ENCODE measurements at places on chromosomes 5 and 9.

DNA sequence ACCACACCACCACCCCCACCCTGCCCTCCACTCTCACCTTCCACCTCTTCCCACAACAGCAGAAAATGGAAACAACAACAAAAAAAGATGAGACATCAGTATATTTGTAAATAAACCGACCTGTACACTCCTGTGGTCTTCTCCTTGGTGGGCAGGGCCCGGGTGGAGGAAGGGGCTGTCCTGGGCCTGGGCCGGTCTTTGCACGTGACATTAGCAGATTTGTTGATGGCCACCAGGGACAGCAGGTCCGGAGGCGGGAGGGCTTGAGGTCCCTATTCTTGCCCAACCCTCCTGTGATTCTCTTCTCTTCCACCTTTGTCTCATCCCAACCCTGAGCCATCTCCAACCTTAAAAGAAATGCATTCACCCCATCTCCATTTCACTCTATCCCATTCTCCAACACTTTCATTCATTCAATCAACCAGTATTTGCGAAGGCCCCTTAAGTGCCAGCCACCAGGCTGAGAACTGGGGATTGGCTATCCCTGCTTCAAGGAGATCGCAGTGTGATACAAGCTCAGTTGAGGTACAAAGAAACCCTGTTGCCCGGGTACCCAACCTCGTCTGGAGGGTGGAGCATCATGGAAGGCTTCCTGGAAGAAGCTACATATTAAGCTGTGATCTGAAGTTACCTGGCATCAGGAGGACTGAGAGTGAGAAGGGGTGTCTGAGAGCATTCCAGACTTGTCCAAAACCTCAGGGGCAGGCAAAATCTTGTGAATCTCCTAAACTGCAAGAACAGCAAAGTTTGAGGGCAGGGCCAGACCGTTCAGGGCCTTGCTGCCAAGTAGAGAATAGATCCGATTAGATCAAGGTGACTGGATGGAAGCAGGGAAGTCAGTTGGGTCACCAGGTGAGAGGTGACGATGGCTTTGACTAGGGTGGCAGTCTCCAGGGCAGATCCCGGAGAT lies 87.4 kb downstream of the LMX1B start:
- no peak for DNase-seq

GRCh38 chr5:102529031-102529430 lies 30.2 kb upstream of the SLCO6A1 start:
- no peak for DNase-seq

DNA sequence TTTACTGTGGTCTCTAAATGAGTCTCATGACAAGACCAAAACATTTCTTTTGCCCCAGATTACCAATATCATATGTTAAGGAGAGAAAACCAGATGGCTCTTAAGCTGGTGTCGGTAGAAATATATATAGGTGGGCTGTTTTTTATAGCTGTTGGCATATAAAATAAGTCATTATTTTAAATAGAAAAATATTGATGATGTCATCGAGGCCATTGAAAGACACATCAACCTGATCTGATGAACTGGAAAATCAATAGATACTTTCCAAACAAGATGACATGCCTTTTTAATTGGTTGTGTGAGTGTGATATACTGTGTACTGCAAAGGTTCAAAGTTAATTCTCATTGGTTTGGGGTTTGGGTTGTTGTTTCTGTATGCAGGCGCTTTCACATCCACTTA lies 617.3 kb downstream of the CCDC171 start:
- no peak for DNase-seq

GRCh38 chr5:2181149-2181548 lies 298.4 kb upstream of the IRX4 start:
- no peak for DNase-seq

GRCh38 chr5:134435560-134435959 lies 23.9 kb upstream of the CDKN2AIPNL start:
- no peak for DNase-seq

DNA sequence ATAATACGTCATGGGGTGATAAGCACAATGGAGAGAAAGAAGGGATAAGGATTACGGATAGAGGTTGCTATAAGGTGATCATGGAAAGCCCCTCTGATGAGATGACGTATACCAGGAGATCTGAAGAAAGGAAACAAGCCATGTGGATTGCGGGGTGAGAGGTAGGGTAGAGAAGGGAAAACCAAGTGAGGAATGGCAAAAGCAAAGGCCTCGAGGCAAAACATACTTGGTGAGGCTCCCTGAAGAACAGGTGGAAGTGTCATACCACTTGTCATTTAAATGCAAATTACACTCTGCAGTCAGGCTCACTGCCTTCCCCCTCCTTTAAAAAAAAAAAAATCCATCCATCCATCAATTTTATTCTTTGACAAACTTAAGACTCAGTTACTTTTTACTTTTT lies 420.8 kb downstream of the RAB3C start:
- DNase-seq = no peak

DNA sequence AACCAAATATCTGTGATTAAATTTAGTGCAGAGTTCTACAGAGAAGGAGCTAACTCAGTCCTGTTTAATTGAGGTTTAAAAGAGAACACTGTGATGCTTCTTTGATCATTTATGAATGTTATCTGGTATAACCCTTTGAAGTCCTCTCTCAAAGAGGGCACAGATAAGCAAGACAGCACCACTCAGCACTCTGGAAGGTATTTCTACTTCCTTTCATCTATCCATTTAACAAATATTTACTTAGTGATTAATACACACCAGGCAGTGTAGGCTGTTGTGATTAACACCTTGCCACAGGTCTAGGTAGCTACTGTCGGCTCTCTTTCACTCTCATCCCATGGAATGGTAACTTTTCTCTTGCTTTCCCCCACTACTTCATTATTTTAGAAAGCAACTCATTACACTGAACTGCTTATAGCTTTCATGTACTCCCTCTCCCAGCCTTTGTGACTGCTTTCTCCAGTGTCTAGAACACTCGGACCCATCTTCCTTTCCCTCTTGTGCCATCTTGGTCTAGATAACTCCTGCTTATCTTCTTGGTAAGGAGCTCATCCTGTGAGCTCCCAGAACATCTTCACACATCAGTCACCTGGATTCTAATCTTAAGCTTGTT lies 54.7 kb downstream of the GLDC start:
- no peak for DNase-seq

GRCh38 chr9:12771891-12772290 lies 2.9 kb upstream of the LURAP1L start:
- DNase-seq = no peak

DNA sequence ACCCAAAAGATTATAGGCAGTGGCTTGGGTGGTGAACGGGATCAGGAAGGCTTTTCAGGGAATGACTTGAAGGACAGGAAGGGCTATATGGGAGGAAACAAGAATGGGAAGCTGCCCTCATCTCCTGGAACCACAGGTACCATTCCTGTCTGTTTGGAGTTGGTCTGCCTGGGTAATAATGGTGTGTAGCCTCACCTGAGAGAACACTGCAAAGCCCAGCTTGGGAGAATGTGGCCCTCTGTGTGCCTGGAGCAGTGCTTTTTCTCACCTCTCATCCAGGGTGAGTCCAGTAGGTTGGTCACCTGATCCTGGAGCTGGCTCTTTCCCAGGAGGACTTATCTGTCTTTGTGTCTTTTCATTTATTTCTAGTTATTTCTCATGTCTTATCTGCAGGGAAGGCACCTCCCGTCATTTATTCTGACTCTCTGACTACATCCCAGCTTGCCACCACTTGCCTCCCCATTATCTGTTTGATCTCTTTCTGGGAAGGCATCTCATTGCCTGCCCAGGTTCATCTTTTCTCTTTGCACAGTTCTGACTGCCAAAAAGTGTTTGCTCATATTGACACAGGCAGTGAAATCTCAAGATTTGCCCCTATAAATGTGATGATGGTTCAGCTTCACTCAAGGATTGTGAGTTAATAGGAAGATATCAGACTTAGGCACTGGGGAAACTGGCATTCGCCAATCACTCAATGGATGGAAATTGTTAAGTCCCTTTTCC lies 22.5 kb upstream of the OR2S2 start:
- DNase-seq = no peak

DNA sequence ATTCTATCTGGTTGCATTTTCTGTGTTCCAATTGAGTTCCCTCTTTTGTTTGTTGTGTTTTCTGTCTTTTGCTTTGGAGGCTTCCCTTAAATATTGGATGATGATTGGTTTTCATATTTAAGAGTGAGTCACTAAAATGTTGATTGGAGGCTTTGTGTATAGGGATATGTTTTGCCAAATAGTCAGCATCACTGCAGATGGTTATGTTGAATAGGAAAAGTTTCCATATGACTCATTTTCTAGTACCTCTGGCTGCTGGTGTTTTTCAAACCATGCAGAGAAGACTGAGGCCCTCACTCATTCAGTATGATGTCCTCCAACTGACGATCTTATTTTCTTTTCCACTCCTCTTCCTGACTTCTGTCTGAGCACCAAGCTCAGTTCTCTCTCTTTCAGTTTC lies 1290.0 kb downstream of the EFNA5 start:
- DNase-seq = no peak

DNA sequence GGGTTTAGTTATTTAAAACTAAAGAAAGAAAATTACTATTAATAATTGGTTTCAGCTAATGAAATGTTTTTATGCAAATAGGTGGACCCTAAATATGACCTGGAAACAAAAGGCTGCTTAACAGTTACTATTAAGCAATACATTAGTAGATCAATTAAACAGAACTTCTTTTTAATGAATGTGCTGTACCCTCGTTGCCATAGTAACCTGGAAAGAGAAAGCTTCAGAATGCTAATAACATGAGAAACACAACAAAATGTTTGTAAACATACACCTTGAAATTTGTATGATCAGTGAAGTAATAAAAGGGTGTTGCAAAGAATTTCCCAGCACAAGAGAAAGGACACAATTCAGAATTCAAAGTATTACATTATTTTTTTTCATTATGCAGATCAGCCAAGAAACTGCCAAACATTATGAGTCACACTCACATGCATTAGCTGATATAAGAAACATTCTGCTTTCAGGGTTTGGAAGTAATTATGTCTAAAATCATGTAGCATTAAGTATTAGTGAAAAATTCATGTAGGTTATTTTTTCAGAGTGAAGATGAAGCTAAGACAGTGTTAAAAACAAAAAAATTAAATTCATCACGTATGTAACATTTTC lies 348.3 kb downstream of the ISL1 start:
- peak; percentile 48 for DNase-seq

GRCh38 chr5:67337751-67338150 lies 141.2 kb upstream of the CD180 start:
- no peak for DNase-seq

- DNase-seq = no peak
Observed at GRCh38 chr5:169458221-169458620, 125.4 kb upstream of the SPDL1 start.

GRCh38 chr5:43227655-43228054 lies 35.6 kb downstream of the NIM1K start:
- no peak for DNase-seq

DNA sequence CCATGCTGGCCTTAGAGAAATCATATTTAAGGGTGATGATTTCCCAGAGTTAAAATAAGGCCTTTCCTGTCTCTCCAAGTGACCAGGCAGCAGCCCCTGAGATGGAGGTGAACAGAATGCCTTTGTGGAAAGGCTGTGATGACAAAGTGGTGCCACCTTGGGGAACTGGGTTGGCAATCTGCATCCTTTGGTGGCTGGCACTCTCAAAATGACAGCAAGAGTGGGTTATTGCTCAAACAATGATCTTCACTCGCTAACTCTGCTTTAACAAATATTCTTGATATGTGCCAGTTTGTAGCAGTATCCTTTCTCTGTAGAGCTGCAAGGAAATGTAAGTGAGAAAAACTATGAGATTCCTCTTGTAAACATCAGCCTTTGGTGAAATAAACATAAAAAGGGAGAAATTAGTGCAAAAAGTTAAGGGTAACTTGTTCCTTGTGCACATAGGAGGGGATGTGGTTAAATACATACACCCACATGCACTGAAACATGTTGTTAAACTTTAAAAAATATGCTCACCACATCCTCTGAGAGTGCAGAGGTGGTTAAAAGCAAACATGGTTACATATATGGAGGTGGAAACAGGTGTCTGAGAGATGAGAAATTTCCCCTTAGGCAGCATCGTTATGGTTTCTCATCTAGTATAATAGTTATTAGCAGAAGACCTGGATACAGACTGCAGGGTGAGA lies 373.4 kb upstream of the CTNND2 start:
- no peak for DNase-seq

DNA sequence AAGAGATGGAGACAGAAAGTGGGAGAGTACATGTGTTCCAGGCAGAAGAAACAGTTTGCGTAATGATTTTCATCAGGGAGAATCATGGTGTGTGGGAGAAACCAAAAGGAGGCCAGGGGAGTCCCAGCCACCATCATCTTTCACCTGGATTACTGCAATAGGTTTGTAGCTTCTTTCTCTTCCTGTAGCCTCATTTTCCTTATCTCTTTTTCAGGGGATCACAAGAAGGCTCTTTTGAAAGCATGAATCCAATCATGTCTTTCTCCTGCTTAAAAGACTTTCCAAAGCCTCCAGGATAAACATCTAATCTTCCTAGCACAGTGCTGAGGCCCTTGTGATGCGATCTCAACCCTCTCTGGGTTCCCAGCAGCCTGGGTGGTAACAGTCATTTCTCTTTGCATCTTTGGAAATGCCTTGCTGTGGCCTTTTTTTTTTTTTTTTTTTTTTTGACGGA lies 10.3 kb upstream of the GPBP1 start:
- no peak for DNase-seq

DNA sequence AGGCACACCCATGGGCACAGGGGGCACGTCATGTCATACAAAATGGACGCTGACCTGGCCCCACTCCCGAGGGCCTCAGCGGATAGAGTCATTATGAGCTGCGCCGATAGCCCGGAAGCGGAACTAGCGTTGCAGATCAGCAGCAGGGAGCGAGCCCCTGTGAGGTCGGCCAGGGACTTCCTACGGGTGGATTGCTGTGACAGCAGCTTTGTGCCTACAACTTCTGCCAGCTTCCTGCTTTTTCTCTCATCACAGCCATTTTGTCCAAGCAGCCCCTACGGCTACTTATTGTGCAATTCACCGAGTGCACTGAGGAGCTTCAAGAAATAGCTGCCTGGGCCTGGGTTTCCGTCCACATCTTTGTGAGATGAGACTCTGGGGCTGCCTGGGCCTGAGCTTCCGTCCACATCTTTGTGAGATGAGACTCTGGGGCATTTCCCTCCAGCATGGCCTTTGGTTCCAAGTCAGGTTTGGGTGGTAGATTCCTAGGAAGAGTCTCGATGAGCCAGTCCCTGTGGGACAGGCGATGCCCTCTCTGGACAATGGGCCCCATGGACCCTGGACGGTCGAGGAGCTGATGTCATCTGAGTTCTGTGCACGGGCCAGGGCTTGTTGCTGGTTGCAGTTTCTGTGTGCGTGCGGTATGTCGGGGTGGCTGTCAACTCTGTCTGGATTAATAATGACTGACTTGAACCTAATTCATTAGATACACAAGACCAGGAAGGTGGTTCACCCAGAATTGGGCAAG lies 67.0 kb upstream of the GNE start:
- DNase-seq = no peak
